NT2/D1 (cell line): ENCODE measurements at places on chromosomes 2 and 18.

- no peak for DNase-seq
Observed at GRCh38 chr2:227482638-227483340, 10.8 kb downstream of the AGFG1 start.

GRCh38 chr2:153110486-153110885, 368.1 kb downstream of the RPRM start:
- DNase-seq = no peak

DNA sequence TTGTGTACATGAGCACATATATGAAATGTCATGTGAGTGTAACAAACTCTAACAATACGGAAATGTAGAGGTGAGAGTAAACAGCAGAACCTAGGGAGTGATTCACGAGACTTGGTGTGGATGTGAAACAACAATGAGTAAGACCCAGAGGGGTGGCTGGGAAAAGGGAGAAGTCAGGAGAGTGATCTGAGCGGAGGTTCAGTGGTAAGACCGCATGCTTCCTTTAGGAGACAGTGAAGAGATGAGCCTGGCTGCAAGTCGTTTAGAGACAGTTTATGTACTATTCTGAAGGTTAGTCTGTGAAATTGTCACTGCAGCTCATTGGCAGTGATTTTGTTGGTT, 150.6 kb downstream of the PRPF40A start:
- no peak for DNase-seq

DNA sequence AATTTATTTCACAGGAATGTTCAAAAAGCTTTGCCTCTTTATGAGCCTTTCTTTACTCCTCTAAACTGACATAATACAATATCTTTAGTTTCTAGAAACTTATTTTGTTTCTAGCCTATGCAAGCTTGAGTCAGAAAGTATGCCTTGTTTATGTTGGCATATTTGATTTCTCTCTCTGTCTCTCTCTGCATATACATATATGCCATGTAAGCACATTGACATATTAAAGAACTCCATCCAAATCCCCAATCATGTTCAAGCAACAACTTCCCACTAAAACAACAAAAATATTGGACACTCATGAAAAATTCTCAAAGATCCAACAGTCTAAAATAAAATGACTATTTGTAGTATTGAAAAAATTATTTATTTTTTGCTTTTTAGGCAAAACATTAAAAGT, 1651.2 kb upstream of the ACVR2A start:
- DNase-seq = no peak

GRCh38 chr2:41197781-41198180, 745.9 kb upstream of the SLC8A1 start:
- no peak for DNase-seq

DNA sequence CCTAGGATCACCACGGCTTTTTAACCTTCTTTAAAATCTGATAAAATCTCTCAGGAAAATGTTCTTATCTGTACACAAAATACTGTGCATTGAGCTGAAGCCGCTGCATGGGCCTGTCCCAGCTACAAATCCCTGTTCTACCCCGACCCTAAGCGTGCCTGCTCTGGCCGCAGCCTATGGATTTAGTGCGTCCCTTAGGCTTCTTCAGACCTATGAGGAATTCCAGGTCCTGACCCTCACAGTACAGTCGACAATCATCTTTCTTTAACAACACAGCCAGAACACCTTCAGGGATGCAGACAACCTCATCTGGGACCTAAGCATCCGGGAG, 477 bp upstream of the WDCP start:
- no peak for DNase-seq
